Ascending aorta (tissue), 2 donors: ENCODE measurements at places on chromosomes 5 and 9.

- H3K27me3 ChIP-seq = no peaks in the 10 kb centered on the region
- peaks cover 25% of the 10 kb centered on the region for H3K4me1 ChIP-seq
- H3K4me3 ChIP-seq = no peak overlapping the region
- no peak for DNase-seq
These were observed 18.1 kb downstream of the TJP2 start for GRCh38 chr9:69192214-69192613.

- no peak for DNase-seq
- H3K4me3 ChIP-seq = no peak overlapping the region
- H3K27ac ChIP-seq = no peak overlapping the region
- no peaks in the 10 kb centered on the region for H3K36me3 ChIP-seq
- no peaks in the 10 kb centered on the region for H3K27me3 ChIP-seq
These were observed 119.5 kb downstream of the TRPM3 start for GRCh38 chr9:71001780-71002386.

DNA sequence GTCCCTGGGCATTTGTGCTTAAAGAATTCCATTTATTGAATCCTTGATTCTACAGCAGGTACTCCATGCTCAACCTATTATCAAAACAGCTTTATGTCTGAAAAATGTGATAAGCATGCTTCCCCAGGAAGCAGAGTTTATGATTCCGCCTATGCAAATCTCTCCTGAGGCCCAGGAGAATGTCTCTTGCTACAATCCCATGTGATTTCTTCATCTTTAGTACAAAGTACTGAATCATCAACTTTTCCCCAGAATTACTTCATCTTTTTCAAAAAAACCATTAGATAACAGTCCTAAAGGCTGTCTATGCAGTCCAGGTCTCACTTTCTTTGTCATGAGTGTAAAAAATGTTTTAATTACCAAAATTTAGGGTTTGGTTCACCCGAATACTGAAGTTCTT is 130.2 kb upstream of the ADAMTSL1 start:
- no peaks in the 10 kb centered on the region for H3K36me3 ChIP-seq
- H3K4me1 ChIP-seq = no peaks in the 10 kb centered on the region
- no peak overlapping the region for H3K27ac ChIP-seq
- no peak for DNase-seq

DNA sequence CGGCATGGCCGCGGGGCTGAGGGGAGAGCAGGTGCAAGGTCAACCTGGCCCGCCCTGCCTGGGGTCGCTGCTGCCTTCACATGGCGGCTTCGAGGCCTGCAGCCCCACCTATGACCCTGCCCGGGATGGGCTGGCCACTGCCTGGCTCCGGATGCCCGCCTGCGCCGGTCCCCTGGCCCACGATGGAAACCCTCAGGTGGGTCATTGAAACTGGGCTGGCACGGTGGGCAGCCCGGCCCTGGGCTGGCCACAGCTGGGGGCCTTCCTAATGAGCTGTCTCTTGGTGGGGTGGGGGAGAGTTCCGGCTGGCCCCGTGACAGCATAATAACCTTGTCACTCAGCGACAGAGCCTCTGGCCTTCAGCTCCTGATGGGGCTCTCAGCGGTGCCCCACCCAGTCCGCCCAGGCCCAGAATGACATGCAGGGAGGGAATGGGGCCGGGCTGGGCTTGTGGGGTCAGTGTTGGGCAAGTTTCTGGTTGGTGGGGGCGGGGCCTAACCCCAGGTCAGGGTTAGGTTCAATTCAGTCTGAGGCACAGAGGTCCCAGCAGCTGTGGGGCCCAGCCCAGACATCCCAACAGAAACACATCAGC is at the start of gene CCDC187:
Gene CCDC187 (minus strand): TSS at position 270 of the 592 bp plus-strand sequence. CDS start 264 bp downstream, at position 6.
- no peaks in the 10 kb centered on the region for H3K27me3 ChIP-seq
- no peak within 1 kb of the TSS for H3K27ac ChIP-seq
- H3K4me1 ChIP-seq = no peaks in the 10 kb centered on the region
- no peak for DNase-seq
- H3K36me3 ChIP-seq = no peaks in the 10 kb centered on the region

- H3K4me3 ChIP-seq = no peak overlapping the region
- no peak for DNase-seq
- H3K36me3 ChIP-seq = no peaks in the 10 kb centered on the region
- no peaks in the 10 kb centered on the region for H3K27me3 ChIP-seq
- no peak overlapping the region for H3K27ac ChIP-seq
These were observed 72.3 kb upstream of the PRLR start for GRCh38 chr5:35302544-35302943.

DNA sequence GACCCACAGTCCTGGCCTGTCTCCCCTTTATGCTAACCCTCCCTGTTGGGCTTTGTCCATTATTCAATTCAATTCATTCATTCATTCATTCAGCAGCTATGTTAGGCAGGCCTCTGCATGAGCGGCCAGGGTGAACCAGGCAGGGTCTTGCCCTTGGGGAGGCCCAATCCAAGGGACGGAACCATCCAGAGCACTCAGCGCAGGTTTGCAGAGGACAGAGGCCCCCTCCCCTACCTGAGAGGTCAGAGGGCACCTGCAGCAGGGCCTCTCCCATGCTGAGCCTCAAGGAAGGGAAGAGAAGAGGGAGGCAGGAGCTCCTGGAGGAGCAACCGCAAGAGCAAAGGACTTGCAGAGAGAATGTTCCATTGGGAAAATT is 61.4 kb downstream of the C9orf50 start:
- H3K27me3 ChIP-seq = no peaks in the 10 kb centered on the region
- H3K4me1 ChIP-seq = no peaks in the 10 kb centered on the region
- DNase-seq = no peak

DNA sequence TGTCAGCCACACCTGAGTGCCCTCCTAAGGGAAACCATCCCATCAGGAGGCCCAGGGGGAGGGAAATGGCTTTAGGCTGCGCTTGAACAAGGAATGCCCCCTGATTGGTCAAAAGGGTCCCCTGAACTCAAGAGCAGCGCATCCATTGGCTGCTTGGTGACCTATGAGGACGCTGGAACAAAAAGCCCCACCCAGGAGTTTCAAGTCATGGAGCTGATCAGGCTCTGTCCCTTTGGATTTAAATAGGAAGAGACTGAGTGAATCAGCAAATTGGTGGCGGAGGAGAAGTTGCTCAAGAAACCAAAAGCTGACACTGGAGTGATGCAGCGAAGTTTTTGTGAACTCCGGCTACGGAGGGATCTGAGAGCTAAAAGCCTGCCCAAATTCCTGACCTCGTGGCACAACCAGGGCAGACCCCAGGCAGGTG is 66.7 kb downstream of the SMIM23 start:
- no peak for DNase-seq
- H3K27me3 ChIP-seq = no peaks in the 10 kb centered on the region
- H3K4me3 ChIP-seq = no peak overlapping the region
- no peaks in the 10 kb centered on the region for H3K4me1 ChIP-seq
- H3K27ac ChIP-seq = no peak overlapping the region

DNA sequence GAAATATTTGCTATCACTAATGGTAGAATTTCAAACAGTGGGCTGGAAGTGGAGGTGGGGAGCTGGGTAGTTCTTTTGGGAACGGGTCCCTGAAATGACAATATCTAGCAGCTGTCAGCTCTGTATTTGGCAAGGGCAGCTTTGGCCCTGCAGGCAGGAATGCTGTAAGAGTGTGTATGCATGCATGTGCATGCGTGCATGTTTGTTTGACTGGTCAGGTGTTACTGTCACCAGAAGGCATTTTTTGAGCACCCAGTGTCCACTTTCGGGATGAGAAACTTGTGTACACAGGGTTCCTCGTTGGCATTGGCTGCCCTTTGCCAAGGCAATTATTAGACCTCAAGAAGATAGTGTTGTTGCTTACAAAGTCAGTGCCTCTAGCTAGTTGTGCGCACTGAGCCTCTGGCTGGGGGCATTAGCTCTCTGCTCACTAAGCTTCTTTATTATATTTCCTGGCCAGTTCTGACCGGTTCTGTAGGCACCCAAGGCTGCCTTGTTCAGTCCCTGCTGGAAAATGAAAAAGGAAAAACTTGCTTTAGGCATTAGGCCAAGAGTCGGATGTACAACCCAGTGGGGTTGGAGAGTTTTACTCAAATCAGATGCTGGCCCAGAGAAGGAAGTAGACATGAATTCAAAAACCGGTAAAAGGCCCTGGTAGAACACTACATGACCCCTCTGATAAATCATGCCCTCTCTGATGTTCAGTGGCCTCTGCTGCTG is 2.0 kb downstream of the CYFIP2 start:
- no peaks in the 10 kb centered on the region for H3K36me3 ChIP-seq
- peaks cover 8% of the 10 kb centered on the region for H3K4me1 ChIP-seq
- H3K27ac ChIP-seq = no peak overlapping the region
- H3K4me3 ChIP-seq = no peak overlapping the region
- DNase-seq = no peak

- H3K27me3 ChIP-seq = no peaks in the 10 kb centered on the region
- H3K4me3 ChIP-seq = no peak overlapping the region
- H3K36me3 ChIP-seq = peaks cover 16% of the 10 kb centered on the region
- no peak for DNase-seq
- no peaks in the 10 kb centered on the region for H3K4me1 ChIP-seq
These were observed 19.0 kb downstream of the SNX24 start for GRCh38 chr5:122864400-122864799.

DNA sequence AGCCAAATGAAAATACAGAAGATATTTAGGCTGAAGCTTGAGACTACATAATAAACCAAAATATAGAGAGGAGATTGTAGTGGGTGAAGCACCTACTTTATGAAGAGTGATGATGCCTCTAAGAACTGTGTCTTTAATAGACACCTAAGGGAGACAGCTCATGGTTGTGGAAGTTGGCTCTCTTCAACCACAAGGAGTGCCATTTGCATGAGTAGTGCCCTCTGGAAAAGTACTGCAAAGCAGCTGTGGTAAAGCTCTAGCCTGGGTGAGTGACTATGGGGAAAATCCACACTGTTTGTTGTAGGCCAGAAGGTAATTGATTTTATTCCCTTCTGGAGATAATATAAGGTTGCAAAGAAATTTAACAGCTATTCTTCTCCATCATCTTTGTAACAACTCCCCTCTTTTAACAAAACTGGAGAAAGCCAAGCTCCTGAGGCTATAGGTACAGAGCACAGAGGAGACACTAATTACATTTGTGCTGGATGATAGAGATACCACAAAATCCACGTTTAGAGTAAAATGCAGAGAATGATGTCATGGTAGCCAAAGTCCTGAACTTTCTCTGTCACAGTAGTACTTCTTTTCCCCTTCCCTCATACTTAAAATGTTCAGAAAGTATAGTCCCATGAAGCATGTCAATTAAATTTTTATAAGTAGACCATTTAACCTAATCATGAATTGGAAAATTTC is 122.8 kb downstream of the STARD4 start:
- H3K4me1 ChIP-seq = no peaks in the 10 kb centered on the region
- no peak overlapping the region for H3K4me3 ChIP-seq
- no peaks in the 10 kb centered on the region for H3K36me3 ChIP-seq
- no peak overlapping the region for H3K27ac ChIP-seq
- DNase-seq = no peak

DNA sequence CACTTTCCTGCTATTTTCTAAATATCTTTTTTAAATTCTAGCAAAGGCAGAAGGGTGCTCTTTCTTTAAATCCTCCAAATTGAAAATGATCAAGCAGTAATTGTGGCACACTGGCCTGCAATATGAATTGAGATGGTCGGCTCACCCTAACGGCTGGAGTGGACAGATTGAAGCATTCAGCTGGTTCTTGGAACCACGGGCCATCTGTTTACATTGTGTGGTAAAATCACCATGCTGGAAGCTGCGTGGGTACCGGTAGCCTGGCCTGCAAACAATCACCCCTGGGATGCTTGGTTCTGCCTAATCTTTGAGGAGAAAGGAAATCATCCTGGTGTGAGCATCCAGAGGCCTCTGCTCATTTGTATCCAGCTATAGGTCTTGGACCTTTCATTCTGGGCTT is 289.3 kb downstream of the ZNF608 start:
- H3K27ac ChIP-seq = no peak overlapping the region
- H3K4me1 ChIP-seq = no peaks in the 10 kb centered on the region
- no peak overlapping the region for H3K4me3 ChIP-seq
- DNase-seq = no peak
- no peaks in the 10 kb centered on the region for H3K36me3 ChIP-seq
- no peaks in the 10 kb centered on the region for H3K27me3 ChIP-seq

GRCh38 chr5:2049876-2050275 is 167.2 kb upstream of the IRX4 start:
- no peak overlapping the region for H3K27ac ChIP-seq
- H3K4me1 ChIP-seq = no peaks in the 10 kb centered on the region

DNA sequence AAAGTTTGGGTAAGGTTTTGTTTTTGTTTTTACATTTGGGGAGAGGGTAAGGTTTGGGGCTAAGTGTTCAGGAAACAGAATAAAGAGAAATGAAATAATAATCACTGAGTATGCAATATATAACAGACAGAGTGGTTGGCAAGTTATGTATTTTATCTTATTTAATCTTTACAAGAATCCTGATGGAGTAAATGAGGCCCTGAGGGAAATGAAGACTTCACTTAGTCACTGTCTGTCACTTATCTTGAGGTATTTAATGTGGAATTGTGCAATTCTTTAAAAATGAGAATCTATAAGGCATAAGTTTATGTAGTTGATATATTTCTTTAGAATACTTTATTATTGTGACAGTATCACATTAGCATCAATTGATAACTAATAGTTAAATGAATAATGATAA is 48.1 kb downstream of the TEK start:
- H3K36me3 ChIP-seq = no peaks in the 10 kb centered on the region
- no peaks in the 10 kb centered on the region for H3K27me3 ChIP-seq
- no peak overlapping the region for H3K4me3 ChIP-seq

- no peaks in the 10 kb centered on the region for H3K36me3 ChIP-seq
- peaks cover 3% of the 10 kb centered on the region for H3K4me1 ChIP-seq
- H3K27me3 ChIP-seq = no peaks in the 10 kb centered on the region
- no peak overlapping the region for H3K4me3 ChIP-seq
- no peak overlapping the region for H3K27ac ChIP-seq
- no peak for DNase-seq
These were observed 95.6 kb downstream of the ARSB start for GRCh38 chr5:78889369-78890140.

DNA sequence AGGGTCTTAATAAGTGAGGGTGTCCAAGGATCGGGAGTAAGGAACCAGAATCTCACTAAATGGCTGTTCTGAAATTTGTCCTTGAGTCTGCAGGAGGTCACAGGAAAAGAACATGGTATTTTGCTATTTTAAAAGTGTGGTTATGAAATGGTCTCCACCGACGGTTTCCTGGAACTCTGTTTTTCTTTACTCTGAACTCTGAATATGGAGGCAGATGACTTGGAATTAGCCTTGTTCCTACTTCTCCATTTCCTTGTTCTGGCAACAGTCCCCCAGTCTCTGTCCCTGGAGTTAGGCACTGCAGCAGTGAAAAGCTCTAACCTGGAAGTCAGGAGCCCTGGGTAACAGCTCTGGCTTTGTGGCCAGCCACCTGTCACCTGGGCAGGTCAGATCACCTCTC is 46.6 kb upstream of the C5orf58 start:
- H3K36me3 ChIP-seq = no peaks in the 10 kb centered on the region
- H3K4me3 ChIP-seq = no peak overlapping the region
- no peaks in the 10 kb centered on the region for H3K27me3 ChIP-seq
- no peaks in the 10 kb centered on the region for H3K4me1 ChIP-seq
- no peak for DNase-seq

GRCh38 chr9:76835571-76836283 is 70.2 kb downstream of the PRUNE2 start:
- H3K4me1 ChIP-seq = no peaks in the 10 kb centered on the region
- H3K36me3 ChIP-seq = no peaks in the 10 kb centered on the region
- H3K4me3 ChIP-seq = peak overlapping the region; percentile 28
